ENCODE measurements at places on chromosomes 2 and 18. TPM values are rescaled to one million over a fixed set of nuclear protein-coding genes. Genes with fewer than 3 reads are reported as not detected.

Gene CRYBA2
- not detected for total RNA-seq

Gene ZSWIM2
- not detected for total RNA-seq

Gene ARHGAP15
- 0.43 TPM for total RNA-seq

Gene NT5DC4
- not detected for total RNA-seq

Gene AMER3
- not detected for total RNA-seq

Gene NCKAP1
- 236 TPM for total RNA-seq

Gene CD8B2
- total RNA-seq, result not detected

Measured in fibroblast of villous mesenchyme (primary cell).